Activated CD4-positive, alpha-beta T cell treated with anti-CD3 and anti-CD28 coated beads for 36 hours (primary cell): ENCODE measurements at places on chromosomes 3 and 15. TPM values are rescaled to one million over a fixed set of nuclear protein-coding genes. Genes with fewer than 3 reads are reported as not detected.

Gene PROS1
- 0.47 TPM for total RNA-seq

Gene SETD2
- total RNA-seq, result 35.8 TPM

- DNase-seq, result no peak
Observed at GRCh38 chr3:13588993-13589392, 40.1 kb downstream of the FBLN2 start.

- no peak for DNase-seq
Observed at GRCh38 chr3:65138556-65138955, 450.8 kb upstream of the ADAMTS9 start.

DNA sequence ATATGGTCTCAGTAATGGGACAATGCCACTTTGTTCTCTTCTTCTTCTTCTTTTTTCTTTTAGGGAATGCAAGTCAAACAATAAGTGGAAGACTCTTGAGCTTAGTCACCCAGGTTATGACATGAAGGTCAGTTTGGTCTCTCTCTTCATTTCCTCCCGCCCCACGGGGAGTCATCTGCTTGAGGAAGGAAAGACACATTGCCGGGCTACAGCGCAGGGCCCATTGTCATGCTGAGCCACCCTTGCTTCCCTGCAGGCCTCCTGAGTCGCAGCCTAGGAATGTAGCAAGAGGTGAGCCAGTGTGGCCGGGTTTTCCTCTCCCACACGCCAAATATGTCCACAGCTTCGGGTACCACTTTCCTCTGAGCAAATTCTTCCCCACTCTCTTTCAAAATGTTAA lies 47.6 kb downstream of the RAP2B start:
- no peak for DNase-seq

- DNase-seq, result no peak
Observed at GRCh38 chr3:7760718-7761117, 740.9 kb upstream of the LMCD1 start.

DNA sequence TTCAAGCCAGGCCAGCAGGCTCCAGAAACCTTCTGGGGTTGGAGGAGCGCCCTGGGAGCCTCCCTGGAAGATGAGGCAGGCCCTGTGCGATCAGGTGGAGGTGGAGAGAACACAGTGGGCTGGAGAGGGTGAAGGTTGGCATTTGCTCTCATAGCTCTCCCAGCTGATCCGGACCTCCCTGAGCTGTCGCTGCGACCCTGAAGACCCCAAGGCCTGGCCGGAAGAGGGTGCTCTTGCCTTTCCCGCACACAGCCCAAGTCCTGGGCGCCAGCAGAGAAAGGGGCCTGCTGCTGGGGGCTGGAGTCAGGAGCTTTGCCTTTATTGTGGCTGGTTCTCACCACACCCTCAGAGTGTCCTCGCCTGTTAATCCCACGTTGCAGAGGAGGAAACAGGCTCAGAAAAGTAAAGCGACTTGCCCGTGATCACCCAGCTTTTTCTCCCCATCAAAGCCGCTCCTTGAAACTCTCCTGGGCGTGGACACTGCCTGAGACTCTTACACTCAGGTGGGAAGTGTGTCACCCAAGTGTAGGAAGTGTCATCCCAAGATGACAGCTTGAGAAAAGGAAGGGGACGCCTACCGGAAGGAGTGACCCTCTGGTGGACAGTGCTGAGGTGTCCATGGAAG lies 8.6 kb upstream of the RPL29 start:
- no peak for DNase-seq

DNA sequence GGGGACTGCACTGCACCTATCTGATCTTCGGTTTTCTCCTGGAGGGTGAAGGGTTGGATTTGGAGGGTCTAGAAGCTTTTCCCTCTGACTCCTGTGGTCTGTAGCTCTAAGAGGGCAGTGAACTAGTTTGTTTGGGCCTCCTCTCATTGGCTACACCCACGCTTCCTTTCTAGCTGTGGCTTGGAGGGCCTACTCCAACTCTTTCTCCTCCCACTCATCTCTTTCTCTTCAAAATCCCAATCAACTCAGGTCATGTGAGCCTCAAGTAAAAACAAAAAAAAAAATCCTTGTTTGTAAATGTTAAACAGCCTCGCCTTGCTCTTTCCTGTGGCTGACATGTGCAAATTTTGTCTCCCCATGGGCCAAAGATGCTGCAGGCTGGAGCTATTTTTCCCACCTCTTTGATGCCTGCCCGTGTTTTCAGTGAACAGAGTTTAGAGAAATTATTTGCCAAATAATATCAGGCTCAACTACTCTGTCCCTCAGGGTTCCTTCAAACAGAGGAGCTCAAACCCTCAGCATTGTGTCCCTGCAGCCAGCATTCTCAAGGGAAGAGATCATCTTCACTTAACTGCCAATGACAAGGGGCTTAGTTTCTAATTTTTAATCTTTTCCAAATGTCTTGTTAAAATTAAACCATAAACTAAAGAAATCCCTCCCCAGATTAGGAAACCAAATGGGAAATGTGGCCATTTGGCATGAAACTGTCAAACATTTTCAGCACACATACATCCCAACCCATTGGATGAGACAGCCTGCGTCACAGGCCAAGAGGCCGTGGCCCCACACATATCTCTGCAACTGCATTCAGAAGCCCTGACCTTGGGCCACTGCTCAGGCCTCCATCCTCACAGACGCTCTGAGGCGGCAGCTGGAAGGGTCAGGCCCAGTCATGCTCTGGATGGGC lies 114.8 kb upstream of the THBS1 start:
- no peak for DNase-seq
